Breast epithelium (tissue), 4 donors: ENCODE measurements at places on chromosomes 1 and 21. TPM values are rescaled to one million over a fixed set of nuclear protein-coding genes. Genes with fewer than 3 reads are reported as not detected.

PDZK1IP1 gene
- total RNA-seq = 42.3 TPM

HDGF gene
- 173 TPM for total RNA-seq

FCER1A gene
- total RNA-seq = 5.1 TPM

OR2L8 gene
- total RNA-seq = 1.3 TPM

RHBDL2 gene
- total RNA-seq = 1.6 TPM

CXADR gene
- 0.32 TPM for total RNA-seq

GREM2 gene
- 0.16 TPM for total RNA-seq

TCEA3 gene
- 31.2 TPM for total RNA-seq

NFIA gene
- total RNA-seq = 79.6 TPM

NPHS2 gene
- total RNA-seq = not detected

DNA sequence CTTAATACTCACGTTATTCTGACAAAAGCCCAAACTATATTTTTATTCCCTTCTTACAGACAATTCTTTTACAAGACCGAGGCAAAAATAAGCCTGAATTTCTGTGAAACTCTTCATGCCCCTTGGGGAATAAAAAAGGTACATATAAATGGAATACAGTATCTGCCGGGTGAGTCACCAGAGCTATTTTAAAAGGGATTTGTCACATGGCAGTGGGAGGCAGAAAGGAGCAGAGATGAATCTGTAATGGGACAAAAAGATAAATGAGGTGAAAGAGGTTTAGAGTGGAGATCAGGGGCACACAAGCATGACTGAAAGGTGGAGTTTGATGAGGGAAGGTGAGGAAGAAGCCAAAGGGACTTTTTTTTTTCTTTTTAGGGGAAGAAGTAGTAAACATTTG is 8.8 kb downstream of the XCL1 start:
- H3K36me3 ChIP-seq = no peaks in the 10 kb centered on the region
- no peak overlapping the region for H3K4me3 ChIP-seq
- H3K4me1 ChIP-seq = no peaks in the 10 kb centered on the region

DNA sequence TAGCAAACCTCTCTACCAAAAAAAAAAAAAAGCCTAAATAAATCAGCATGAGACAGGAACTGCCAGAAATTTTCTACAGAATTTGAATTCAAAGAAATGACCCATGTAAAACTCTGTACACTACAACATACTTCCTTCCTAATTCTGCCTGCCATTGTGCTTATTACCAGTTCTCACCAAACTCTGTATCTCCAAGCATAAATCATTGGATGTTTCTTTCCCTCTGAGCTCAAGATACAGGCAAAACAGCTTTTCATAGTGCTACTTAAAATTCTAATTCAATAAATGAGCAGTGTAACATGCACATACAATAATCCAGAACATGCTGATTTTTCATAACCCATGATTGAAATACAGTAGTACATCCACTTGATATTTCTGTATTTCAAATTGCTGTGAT is 87.0 kb downstream of the EIF4G3 start:
- no peaks in the 10 kb centered on the region for H3K4me1 ChIP-seq
- no peak overlapping the region for H3K4me3 ChIP-seq
- H3K27ac ChIP-seq = no peak overlapping the region

DNA sequence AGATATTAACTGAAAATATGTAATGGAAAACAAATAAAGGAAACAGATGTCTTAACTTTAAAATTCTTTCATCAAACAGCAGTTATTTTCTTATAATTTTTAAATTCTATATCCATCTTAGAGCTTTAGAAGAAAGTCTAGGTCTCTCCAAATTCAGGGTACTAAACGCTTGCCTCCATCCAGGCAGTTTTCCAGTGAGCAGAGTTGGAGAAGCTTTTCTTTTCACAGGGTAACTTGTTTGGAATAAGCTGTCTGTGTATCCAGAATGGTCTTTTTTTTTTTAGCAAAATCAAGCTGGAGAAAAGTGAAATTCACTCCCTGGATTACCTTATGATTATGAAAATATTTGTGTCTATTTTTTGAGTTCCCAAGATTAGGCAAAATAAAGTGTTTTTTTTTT is 88.6 kb downstream of the DDAH1 start:
- H3K36me3 ChIP-seq = no peaks in the 10 kb centered on the region
- H3K4me3 ChIP-seq = no peak overlapping the region
- no peaks in the 10 kb centered on the region for H3K27me3 ChIP-seq
- no peak for DNase-seq
- H3K4me1 ChIP-seq = no peaks in the 10 kb centered on the region

GRCh38 chr1:118828038-118828437 is 160.1 kb downstream of the TBX15 start:
- no peak overlapping the region for H3K27ac ChIP-seq
- H3K4me3 ChIP-seq = no peak overlapping the region
- no peak for DNase-seq
- no peaks in the 10 kb centered on the region for H3K36me3 ChIP-seq
- no peaks in the 10 kb centered on the region for H3K4me1 ChIP-seq
- H3K27me3 ChIP-seq = no peaks in the 10 kb centered on the region

- H3K27ac ChIP-seq = no peak overlapping the region
- H3K4me1 ChIP-seq = no peaks in the 10 kb centered on the region
- no peak for DNase-seq
- H3K4me3 ChIP-seq = no peak overlapping the region
These were observed 45.3 kb downstream of the TTC3 start for GRCh38 chr21:37118187-37118826.

- no peak overlapping the region for H3K27ac ChIP-seq
- H3K4me3 ChIP-seq = no peak overlapping the region
- DNase-seq = no peak
- H3K4me1 ChIP-seq = peaks cover 18% of the 10 kb centered on the region
- no peaks in the 10 kb centered on the region for H3K36me3 ChIP-seq
These were observed 4.8 kb downstream of the DCAF8 start for GRCh38 chr1:160257411-160258015.

DNA sequence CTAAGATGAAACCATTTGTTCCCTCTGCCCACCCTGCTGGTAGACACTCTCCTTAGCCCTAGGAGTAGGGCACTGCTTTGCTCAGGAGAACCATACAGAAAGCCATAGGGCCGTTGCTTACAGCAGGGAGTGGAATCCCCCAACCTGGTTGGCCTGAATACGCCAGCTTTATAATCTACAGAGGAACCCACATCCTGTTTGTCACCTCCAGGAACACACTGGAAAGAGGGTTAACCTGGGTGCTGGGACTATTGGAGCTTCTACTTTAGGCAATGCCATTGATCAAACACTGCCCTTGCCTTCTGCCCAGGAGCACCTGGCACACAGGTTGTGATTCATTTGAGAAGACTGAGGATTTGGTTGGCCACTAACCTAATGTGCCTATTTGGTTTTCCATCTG is 124.8 kb downstream of the TNR start:
- no peak for DNase-seq
- no peaks in the 10 kb centered on the region for H3K36me3 ChIP-seq
- no peak overlapping the region for H3K27ac ChIP-seq
- no peaks in the 10 kb centered on the region for H3K27me3 ChIP-seq
- H3K4me1 ChIP-seq = no peaks in the 10 kb centered on the region

GRCh38 chr1:31434101-31434871 is 21.3 kb downstream of the SERINC2 start:
- peak overlapping the region; percentile 85 for H3K27ac ChIP-seq
- DNase-seq = no peak
- H3K4me3 ChIP-seq = no peak overlapping the region
- H3K4me1 ChIP-seq = no peaks in the 10 kb centered on the region

- H3K27ac ChIP-seq = peak overlapping the region; percentile 93
- no peak for DNase-seq
- H3K4me3 ChIP-seq = peak overlapping the region; percentile 98
- no peaks in the 10 kb centered on the region for H3K4me1 ChIP-seq
These were observed 243 bp downstream of the C1orf21 start for GRCh38 chr1:184387069-184387475.

GRCh38 chr1:96087719-96088118 is 633.9 kb upstream of the PTBP2 start:
- no peak overlapping the region for H3K4me3 ChIP-seq
- H3K4me1 ChIP-seq = no peaks in the 10 kb centered on the region
- no peaks in the 10 kb centered on the region for H3K36me3 ChIP-seq
- no peaks in the 10 kb centered on the region for H3K27me3 ChIP-seq
- H3K27ac ChIP-seq = no peak overlapping the region
- no peak for DNase-seq

DNA sequence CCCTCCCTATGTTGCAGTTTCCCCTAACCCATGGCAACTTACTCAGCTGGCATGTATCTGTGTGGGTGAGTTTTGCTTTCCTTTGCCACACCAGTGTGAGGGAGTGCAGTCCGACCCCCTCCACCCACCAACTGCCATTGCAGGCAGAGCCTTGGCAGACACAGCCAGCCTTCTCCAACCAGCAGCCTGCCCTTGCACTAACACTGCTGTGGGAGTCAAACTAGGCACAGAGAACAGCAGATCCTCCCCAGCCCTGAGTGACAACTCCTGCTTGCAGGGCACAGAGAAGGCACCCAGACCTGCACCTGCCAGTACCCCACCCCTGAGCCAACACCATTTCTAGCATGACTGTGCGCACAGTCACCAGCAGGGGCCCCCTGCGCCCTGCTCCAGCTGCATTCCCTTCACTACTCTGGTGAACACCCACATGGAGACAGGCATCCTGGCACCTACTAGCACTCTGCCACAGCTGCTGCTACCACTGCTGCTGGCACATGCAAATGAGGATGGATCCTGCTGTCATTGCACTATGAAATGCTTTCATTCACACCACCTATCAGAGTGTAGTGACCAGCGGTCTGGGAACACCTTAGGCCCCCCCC is 98.4 kb downstream of the MAGI3 start:
- no peaks in the 10 kb centered on the region for H3K4me1 ChIP-seq
- no peak overlapping the region for H3K27ac ChIP-seq
- H3K4me3 ChIP-seq = no peak overlapping the region
- H3K36me3 ChIP-seq = no peaks in the 10 kb centered on the region
- DNase-seq = no peak

DNA sequence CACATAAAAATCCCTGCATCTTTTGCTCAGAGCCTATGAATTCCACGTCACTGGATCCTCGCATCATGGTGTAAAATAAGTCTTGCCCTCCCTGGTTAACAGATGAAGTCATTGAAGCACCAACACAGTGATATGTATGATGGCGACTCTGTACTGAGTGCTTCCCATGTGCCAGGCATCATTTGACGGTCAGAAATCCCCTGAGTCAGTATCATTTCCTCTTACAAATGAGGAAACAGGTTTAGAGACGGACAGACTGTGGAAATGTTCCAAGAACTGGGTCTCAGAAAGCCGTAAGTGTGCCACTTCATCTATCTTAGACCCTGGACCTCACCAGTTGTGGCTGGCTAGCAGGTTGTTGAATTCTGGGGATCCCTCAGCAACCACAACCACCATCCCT is 5.1 kb upstream of the OLFML2B start:
- H3K4me3 ChIP-seq = no peak overlapping the region
- H3K36me3 ChIP-seq = no peaks in the 10 kb centered on the region
- H3K27ac ChIP-seq = no peak overlapping the region
- H3K27me3 ChIP-seq = peaks cover 5% of the 10 kb centered on the region

DNA sequence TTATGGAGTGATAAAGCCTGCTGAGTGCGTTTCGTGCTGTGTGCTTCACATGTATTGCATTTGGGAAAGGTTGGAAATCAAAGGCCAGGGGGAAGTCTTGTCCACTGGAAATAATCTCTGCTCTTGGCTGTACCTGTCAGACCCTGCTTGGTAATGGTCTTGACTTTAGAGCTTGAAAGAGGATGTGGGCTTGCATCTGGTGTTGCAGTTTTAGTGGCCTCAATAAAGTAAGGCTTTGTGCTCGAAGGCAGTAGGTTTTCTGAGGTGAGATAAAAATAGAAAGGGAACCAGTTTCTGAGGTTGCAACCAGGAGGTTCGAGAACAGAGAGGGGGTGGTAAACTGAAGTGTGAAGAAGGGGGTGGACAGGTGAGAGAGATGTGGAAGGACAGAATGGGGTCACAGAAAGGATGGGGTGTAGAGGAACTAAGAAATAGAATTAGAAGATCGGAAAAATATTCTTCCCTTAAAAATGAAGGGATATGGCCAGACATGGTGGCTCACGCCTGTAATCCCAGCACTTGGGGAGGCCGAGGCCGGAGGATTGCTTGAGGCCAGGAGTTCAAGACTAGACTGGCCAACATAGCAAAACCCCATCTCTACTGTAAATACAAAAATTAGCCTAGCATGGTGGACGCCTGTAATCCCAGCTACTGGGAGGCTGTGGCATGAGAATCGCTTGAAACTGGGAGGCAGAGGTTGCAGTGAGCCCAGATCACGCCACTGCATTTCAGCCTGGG is 1.5 kb downstream of the S100PBP start:
- DNase-seq = no peak
- H3K27me3 ChIP-seq = no peaks in the 10 kb centered on the region
- H3K4me1 ChIP-seq = no peaks in the 10 kb centered on the region
- peak overlapping the region; percentile 98 for H3K4me3 ChIP-seq

DNA sequence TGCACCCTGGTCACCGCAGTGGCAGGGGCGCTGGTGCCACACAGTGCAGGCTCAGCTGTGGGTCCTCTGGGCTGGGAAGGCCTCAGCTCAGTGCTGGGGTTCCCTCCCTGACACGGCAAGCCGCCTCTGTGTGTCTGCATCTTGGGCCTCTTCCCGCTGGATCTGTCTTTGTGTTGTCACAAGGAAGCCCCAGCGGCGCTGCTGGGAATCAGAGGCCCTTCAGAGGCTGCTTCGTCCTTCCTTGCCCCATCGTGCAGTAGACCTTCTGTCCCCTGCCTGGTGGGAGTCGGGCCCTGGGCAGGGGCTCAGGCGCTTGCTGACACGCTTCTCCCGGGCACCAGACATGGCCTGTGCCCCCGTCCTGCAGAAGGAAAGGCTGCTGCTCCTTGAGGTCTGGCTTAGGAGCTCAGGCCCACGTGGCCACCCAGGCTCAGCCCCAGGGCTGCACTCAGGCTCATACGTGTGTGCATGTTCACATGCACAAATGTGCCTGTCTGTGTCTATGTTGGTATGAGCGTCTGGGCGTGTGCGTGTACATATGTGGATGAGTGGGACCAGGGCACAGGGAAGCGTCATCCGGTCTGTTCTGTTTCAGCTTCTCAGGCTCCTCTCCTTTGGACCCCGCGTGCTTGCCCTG is 24.3 kb upstream of the DIP2A start:
- no peak overlapping the region for H3K27ac ChIP-seq

GRCh38 chr21:42337830-42338728 is 12.7 kb downstream of the TFF2 start:
- H3K4me3 ChIP-seq = no peak overlapping the region
- H3K27ac ChIP-seq = peak overlapping the region; percentile 73

DNA sequence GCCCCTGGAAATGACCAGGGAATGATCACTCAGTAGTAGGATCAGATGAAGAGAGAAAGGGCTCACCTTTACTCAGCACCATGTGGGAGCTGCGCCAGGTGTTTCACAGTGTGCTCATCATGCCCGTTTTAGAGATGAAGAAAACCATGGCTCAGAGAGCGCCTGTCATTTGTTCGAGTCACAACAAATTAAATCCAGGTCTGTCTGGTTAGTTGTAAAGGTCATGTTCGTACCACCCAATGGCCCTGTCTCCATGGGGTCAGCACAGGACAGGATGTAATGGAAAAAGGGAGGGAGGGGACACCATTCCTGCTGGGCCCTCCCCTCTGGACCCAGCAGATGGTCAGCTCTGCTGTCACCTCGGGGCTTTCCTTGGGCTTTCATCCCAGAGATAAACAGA is 15.2 kb downstream of the KIRREL1 start:
- H3K27me3 ChIP-seq = no peaks in the 10 kb centered on the region
- no peak for DNase-seq
- H3K4me1 ChIP-seq = peaks cover 19% of the 10 kb centered on the region
- H3K27ac ChIP-seq = peak overlapping the region; percentile 98

- H3K36me3 ChIP-seq = no peaks in the 10 kb centered on the region
- no peaks in the 10 kb centered on the region for H3K4me1 ChIP-seq
- DNase-seq = no peak
- no peaks in the 10 kb centered on the region for H3K27me3 ChIP-seq
These were observed 34.3 kb upstream of the GALNT2 start for GRCh38 chr1:230032516-230033281.
